ENCODE measurements at places on chromosomes 3 and 15. TPM values are rescaled to one million over a fixed set of nuclear protein-coding genes. Genes with fewer than 3 reads are reported as not detected.

SLC24A1 gene
- 12.3 TPM for total RNA-seq

RTP3 gene
- not detected for total RNA-seq

GRCh38 chr3:13016083-13016720 lies 57.0 kb downstream of the IQSEC1 start:
- DNase-seq = no peak

DNA sequence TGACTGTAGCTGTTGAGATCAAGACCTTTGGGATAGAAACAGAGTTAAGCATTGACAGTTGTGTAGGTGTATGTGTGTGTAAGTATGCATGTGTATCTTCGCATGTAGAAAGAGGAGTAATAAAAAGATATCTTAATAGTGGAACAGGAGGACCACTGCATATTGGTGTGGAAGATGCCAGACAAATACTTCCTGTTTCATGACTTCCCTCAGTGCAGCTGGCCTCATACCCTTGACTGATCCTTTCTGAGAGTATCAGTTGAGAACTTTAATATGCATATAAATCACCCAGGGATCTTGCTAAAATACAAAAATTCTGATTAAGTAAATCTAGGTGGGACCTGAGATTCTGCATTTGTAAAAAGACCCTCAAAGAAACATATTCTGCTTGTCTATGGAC lies 8.5 kb upstream of the ZBED2 start:
- DNase-seq = no peak

DNA sequence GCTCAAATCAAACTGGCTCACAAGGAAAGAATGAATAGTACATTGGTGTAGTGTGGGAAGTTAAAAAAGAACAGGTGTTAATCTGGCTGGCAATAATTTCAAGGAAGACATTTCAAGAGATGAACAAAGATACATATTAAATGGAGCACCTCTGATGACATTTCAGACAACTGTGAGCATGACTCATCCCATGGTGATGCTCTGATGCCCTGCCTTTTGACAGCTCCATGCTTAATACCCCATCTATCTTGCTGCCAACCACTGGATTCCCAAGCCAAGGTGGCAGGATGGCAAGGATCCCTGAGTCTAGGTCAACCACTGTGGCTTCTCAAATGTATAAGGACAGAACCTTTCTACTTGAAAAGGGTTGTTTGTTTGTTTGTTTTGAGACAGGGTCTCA lies 29.3 kb downstream of the LRRC2 start:
- DNase-seq = no peak

DNA sequence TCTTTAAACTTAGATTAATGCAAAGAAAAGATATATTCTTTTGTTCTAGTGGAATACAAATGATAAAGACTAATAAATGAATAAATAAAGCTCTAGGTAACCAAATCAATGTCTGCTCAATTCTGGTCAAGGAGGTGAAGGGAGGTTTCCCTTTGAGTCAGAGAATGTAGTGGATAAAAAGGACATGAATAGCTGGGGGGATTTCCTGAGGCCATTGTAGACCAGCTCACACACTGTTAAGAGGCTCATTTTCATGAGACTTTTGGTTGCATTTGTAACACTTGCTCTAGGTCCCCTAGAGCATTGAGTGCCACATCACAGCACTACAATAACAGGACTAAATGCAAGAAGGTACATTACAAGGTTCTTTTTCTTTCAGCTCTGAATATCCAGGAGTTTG lies 170.7 kb downstream of the TIGIT start:
- DNase-seq = no peak

GRCh38 chr15:92332125-92332899 lies 61.4 kb upstream of the ST8SIA2 start:
- DNase-seq = no peak
